ENCODE measurements at places on chromosomes 6 and 20.

GRCh38 chr6:98828941-98829411 is 5.4 kb upstream of the POU3F2 start:
- peaks cover 99% of the 10 kb centered on the region for H3K27me3 ChIP-seq
- no peak for DNase-seq
- no peak overlapping the region for H3K4me3 ChIP-seq
- H3K27ac ChIP-seq: no peak overlapping the region
- no peaks in the 10 kb centered on the region for H3K36me3 ChIP-seq
- peaks cover 39% of the 10 kb centered on the region for H3K4me1 ChIP-seq

DNA sequence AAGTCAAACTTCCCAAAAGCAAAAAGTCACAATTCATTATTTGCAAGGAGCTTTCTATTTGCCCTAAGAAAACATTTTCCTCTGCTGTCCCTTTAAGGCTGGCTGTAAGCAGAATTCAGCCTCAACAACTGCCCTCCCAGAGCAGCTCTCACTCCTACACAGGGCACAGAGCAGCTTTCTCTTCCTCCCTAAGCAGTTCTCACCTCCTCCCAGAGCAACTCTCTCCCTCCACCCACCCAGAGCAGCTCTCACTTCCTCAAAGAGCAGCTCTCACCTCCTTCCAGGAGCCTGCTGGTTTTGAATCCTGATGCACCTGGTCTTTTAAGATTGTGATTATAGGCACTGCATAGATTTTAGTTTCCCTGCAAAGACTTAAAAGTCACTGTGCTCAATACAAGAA is 120.6 kb upstream of the TMEM181 start:
- no peak for DNase-seq
- H3K4me3 ChIP-seq: no peak overlapping the region
- H3K27ac ChIP-seq: no peak overlapping the region

GRCh38 chr6:149510793-149511512 is 26.1 kb upstream of the ZC3H12D start:
- no peaks in the 10 kb centered on the region for H3K27me3 ChIP-seq
- no peak for DNase-seq
- peaks cover 3% of the 10 kb centered on the region for H3K4me1 ChIP-seq
- no peak overlapping the region for H3K4me3 ChIP-seq
- H3K36me3 ChIP-seq: peaks cover 22% of the 10 kb centered on the region

DNA sequence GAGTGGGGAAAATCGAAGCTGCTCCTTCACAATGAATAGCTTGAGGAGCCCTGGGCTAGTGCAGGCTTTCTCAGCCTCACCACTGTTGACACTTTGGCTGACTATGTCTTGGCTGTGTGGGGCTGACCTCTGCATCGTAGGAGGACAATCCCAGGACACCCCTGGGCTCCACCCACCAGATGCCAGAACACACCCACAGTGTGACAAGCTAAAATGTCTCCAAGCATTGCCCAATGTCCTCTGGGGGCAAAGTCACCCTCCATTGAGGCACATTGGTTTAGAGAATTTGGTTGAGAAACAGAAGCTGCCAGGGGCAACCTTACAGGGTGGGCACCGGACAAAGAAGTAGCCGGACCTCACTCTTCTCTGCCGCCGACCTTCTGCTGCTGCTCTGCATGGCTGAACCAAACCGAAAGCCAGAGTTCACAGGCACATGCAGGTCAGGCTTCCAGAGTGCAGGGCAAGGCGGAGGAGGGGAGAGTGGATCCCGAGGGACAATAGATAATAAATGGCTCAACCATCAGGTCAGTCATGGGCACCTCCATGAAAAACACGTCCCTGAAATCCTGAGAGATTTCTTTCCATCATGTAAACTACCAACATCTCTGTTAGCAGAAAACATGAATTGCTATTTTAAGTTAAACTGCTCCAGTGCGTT is 189.0 kb downstream of the LRFN2 start:
- DNase-seq: no peak
- H3K36me3 ChIP-seq: no peaks in the 10 kb centered on the region
- H3K27ac ChIP-seq: no peak overlapping the region
- peaks cover 5% of the 10 kb centered on the region for H3K27me3 ChIP-seq
- no peak overlapping the region for H3K4me3 ChIP-seq

GRCh38 chr6:4066029-4066755 is 12.7 kb downstream of the FAM217A start:
- H3K36me3 ChIP-seq: peaks cover 21% of the 10 kb centered on the region
- no peaks in the 10 kb centered on the region for H3K4me1 ChIP-seq
- no peaks in the 10 kb centered on the region for H3K27me3 ChIP-seq
- H3K4me3 ChIP-seq: no peak overlapping the region
- no peak overlapping the region for H3K27ac ChIP-seq

GRCh38 chr20:35702824-35703695 is 3.9 kb downstream of the ROMO1 start:
- peaks cover 15% of the 10 kb centered on the region for H3K4me1 ChIP-seq
- peaks cover 25% of the 10 kb centered on the region for H3K36me3 ChIP-seq
- H3K4me3 ChIP-seq: no peak overlapping the region
- H3K27me3 ChIP-seq: no peaks in the 10 kb centered on the region

- DNase-seq: no peak
- H3K36me3 ChIP-seq: peaks cover 3% of the 10 kb centered on the region
- no peaks in the 10 kb centered on the region for H3K27me3 ChIP-seq
- peaks cover 38% of the 10 kb centered on the region for H3K4me1 ChIP-seq
Measured at GRCh38 chr6:35368038-35368887, 25.9 kb downstream of the PPARD start.

- H3K27ac ChIP-seq: peak overlapping the region; percentile 61
- DNase-seq: no peak
- H3K4me3 ChIP-seq: no peak overlapping the region
- H3K36me3 ChIP-seq: no peaks in the 10 kb centered on the region
- peaks cover 62% of the 10 kb centered on the region for H3K4me1 ChIP-seq
Measured at GRCh38 chr6:5205035-5205507, 55.7 kb downstream of the LYRM4 start.

DNA sequence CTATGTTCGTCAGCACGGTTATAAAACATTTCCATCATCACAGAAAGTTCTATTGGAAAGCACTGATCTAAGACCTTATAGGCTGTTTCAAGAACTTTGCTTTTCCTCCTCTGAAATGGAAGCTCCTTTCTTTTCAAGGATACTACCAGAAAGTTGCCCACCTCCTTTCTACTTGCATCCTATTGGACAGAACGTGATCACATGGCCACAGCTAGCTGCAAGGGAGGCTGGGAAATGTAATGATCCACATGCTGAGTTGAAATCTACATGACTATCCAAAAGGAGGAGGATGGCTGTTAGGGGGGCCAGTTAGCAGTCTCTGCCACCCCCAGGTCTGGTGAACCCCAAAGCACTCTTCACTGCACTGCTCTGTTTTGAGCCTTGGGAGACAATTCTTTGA is 3.3 kb downstream of the SFTA2 start:
- no peak for DNase-seq
- peaks cover 8% of the 10 kb centered on the region for H3K4me1 ChIP-seq
- H3K27me3 ChIP-seq: no peaks in the 10 kb centered on the region
- no peak overlapping the region for H3K4me3 ChIP-seq
- no peak overlapping the region for H3K27ac ChIP-seq

DNA sequence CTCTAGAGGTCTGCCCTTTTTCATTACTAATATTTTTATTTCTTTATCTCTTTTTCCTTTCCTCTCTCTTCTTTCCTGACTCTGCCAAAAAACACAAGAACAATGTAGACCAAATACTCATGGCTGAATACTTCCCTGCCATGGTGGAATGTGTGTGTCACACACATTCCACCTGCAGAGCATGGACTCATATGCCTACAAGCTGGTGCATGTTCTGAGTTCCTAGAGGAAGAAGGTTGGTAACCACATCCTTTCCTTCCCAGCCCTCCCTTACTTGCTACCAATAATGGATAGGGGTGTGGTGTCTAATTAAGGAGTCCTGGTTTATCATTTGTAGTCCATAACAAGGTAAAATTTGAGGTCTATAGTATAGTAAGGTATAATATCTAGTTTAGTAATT is 15.2 kb upstream of the CST9L start:
- peaks cover 12% of the 10 kb centered on the region for H3K27me3 ChIP-seq
- no peaks in the 10 kb centered on the region for H3K36me3 ChIP-seq
- H3K4me1 ChIP-seq: no peaks in the 10 kb centered on the region
- H3K4me3 ChIP-seq: no peak overlapping the region
- no peak overlapping the region for H3K27ac ChIP-seq

DNA sequence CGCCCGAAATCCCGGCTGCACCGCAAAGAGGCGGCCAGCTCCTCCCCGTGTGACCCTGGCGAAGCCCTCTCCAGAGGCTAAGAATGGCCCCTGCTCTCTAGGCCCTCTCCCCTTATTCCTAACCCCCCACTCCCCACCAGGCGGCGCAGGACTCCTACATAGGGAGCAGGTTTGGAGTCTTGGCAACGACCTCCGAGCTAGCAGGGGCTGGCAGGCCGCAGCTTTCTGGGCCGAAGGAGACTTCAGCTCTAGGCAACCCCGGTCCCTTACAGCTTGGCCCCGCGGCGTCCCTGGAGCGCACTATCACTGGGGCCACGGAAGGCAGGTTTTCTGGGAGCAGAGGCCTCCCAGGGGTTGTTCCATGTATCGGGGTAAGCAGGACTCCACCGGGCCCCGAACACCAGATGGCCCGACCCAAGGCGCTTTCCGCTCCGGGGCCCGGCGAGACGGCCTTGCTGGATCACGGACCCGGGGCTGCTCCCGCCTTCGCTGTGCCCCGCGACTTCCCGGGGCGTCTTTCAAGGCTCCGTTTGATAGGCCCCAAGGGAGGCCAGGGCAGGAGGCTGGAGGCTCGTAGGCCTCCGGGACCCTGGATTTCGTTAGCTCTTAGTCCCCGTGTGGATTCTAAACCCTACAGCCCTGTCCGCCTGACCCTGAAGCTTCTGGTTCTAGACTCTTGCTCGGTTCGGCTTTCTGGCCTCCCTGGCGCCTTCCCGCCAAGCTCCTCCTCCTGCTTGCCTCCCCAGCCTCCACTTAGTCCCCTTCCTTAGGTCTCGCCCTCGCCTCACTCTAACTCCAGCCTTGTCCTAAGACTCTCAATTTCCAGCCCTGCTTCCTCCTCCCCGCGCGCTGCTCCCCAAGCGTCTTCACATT is 1.9 kb downstream of the SLC32A1 start:
- H3K27me3 ChIP-seq: peaks cover 99% of the 10 kb centered on the region
- no peaks in the 10 kb centered on the region for H3K36me3 ChIP-seq

DNA sequence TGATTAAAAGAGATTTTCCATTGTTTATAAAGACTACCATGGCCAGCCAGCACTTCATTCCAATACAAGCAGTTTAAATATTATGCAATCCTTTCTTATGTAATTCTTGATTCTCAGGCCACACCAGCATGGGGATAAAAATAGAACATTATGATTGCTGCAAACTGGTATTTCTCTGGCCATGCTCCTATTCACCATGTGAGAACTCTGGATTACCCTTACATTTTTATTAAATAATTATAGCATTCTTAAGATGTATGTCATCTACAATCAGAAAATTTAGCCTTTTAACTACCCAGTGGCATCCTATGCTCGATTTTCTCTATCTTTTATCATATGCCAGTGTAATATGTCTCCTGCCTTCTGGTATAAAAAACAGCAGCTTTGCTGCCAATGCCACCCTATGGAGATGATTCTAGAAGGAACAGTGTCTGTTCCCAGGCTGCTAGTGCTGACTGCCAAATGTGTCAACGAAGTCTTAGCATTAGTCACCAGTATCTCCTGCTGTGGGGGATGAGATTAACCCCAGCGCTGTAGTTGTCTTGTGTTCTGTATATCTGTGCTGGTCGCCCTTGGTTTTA is 501.4 kb downstream of the BCKDHB start:
- H3K27me3 ChIP-seq: peaks cover 3% of the 10 kb centered on the region
- peaks cover 1% of the 10 kb centered on the region for H3K4me1 ChIP-seq
- no peaks in the 10 kb centered on the region for H3K36me3 ChIP-seq
- no peak overlapping the region for H3K27ac ChIP-seq
- DNase-seq: no peak

- no peaks in the 10 kb centered on the region for H3K27me3 ChIP-seq
- H3K36me3 ChIP-seq: peaks cover 15% of the 10 kb centered on the region
- H3K4me1 ChIP-seq: peaks cover 13% of the 10 kb centered on the region
- no peak overlapping the region for H3K4me3 ChIP-seq
Measured at GRCh38 chr6:80217794-80218193, 111.3 kb downstream of the BCKDHB start.

DNA sequence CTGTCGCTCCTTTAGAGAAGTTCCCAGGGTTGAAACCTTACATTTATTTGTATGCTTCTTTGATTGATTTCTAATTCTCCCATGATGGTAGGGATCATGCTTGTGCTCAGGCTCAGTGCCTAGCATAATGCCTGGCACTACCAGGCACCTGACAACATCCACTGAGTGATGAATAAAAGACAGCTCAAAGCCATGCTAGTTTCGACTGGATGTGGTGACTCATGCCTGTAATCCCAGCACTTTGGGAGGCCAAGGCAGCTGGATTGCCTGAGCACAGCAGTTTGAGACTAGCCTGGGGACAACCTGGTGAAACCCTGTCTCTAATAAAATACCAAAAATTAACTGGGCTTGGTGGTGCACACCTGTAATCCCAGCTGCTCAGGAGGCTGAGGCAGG is 11.6 kb upstream of the CD164 start:
- no peak overlapping the region for H3K27ac ChIP-seq
- no peak overlapping the region for H3K4me3 ChIP-seq
- no peaks in the 10 kb centered on the region for H3K36me3 ChIP-seq
- DNase-seq: no peak
- H3K27me3 ChIP-seq: no peaks in the 10 kb centered on the region

- H3K36me3 ChIP-seq: no peaks in the 10 kb centered on the region
- no peak for DNase-seq
- peaks cover 85% of the 10 kb centered on the region for H3K27me3 ChIP-seq
- H3K4me3 ChIP-seq: no peak overlapping the region
- no peaks in the 10 kb centered on the region for H3K4me1 ChIP-seq
Measured at GRCh38 chr20:61263084-61263695, 11.1 kb downstream of the CDH4 start.

GRCh38 chr20:62907384-62908317 is 18.7 kb downstream of the DIDO1 start:
- H3K36me3 ChIP-seq: peaks cover 55% of the 10 kb centered on the region
- H3K4me1 ChIP-seq: no peaks in the 10 kb centered on the region
- H3K27ac ChIP-seq: no peak overlapping the region
- H3K4me3 ChIP-seq: no peak overlapping the region

- H3K27me3 ChIP-seq: no peaks in the 10 kb centered on the region
- H3K27ac ChIP-seq: no peak overlapping the region
- DNase-seq: no peak
- H3K4me3 ChIP-seq: no peak overlapping the region
Measured at GRCh38 chr6:76250666-76251065, 178.2 kb upstream of the IMPG1 start.

GRCh38 chr6:101386982-101387381 is 6.5 kb upstream of the GRIK2 start:
- peaks cover 69% of the 10 kb centered on the region for H3K27me3 ChIP-seq
- no peak for DNase-seq
- H3K4me1 ChIP-seq: no peaks in the 10 kb centered on the region

Measured in mesothelial cell of epicardium (in vitro differentiated cells).